T-helper 17 cell (primary cell): ENCODE measurements at places on chromosomes 16 and 17. TPM values are rescaled to one million over a fixed set of nuclear protein-coding genes. Genes with fewer than 3 reads are reported as not detected.

- no peaks in the 10 kb centered on the region for H3K36me3 ChIP-seq
Observed at GRCh38 chr16:57141822-57142631, 43.8 kb downstream of the PSME3IP1 start.

DNA sequence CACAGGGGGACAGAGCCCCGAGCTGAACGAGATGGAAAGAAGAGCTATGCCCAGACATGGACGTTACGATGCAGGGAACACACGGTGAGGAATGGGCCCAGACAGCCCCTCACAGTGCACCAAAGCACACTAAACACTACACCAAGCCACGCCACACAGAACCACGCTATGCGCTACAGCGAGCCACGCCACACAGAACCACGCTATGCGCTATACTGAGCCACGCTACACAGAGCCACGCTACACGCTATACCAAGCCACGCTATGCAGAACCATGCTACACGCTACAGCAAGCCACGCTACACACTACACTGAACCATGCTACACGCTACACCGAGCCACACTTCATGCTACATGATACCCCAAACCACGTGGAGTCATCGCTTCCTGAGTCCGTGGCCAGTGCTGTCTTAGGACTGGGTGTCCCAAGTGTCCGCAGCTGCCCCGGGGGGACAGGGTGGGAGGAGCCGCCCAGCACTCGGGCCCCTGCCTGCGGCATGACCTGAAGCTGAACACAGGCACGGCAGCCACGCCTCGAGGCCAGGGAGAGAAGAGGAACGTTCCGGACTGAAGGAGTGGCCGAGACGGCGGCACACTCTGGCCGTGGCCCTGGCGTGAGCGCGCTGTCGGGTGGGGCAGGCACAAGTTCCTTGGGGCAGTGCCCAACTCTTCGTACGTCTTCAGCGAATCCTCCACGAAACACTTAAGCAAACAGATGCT, 61.3 kb downstream of the LMF1 start:
- H3K27ac ChIP-seq, result no peak overlapping the region
- H3K27me3 ChIP-seq, result no peaks in the 10 kb centered on the region
- DNase-seq, result no peak
- peaks cover 7% of the 10 kb centered on the region for H3K4me1 ChIP-seq
- H3K4me3 ChIP-seq, result no peak overlapping the region
- peaks cover 2% of the 10 kb centered on the region for H3K36me3 ChIP-seq

DNA sequence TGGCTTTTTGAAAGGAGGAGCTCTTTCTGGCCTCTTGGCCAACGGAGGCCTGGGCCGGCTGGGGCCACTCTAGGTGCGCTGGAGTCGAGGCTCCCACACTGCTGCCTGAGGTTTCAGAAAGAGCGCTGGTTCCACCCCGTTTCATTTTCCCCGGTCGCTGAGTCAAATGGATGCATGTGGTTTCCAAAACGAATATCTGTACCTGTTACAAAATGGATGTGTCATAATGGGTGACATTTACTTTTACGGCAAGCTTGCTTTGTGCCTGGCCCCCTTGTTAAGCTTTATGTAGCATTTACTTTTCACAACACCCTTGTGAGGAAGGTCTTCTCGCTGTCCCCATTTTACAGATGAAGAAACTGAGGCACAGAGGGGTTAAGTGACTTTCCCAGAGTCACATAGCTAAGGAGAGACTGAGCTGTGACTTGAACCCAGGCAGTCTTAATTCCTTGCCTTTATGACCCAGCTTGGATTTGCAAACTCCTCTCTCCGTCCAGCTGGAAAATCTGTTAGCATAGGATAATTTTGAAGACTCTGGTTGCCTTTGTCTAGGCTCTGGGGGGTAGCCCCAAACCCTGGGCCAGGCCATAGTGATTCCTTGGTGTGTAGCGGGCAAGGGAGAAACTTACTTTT, 10.6 kb downstream of the KSR1 start:
- peaks cover 58% of the 10 kb centered on the region for H3K4me1 ChIP-seq
- H3K27me3 ChIP-seq, result no peaks in the 10 kb centered on the region
- H3K27ac ChIP-seq, result peak overlapping the region; percentile 90
- no peaks in the 10 kb centered on the region for H3K36me3 ChIP-seq

DNA sequence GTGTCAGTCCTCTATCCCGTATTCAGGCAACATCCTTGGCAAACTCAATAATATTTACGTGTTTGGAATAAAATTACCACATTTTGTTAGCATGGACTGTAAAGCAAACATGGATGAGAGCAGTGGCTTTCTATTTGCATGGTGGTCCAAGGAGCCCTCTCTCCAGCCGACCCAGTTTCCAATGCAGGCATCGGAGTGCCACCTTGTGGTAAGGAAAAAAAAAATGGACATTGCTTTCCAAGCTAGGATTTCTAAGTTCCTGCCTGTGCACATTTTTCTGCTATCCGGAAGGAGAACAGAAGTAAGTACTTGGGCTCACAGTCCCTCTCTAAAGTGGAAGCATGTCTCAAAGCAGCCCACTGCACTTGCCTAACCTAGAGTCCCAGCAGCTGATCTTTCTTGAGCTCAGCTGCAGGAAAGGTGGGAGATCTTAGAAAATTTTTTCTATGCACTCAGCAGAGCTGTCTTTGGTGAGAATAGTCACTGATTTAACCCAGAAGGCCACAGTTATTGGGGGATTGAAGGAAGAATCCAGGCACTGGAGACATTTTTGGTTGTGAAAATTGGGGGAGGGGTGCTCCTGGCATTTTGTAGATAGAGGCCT, 46.0 kb upstream of the ERCC4 start:
- H3K4me3 ChIP-seq, result no peak overlapping the region
- peaks cover 46% of the 10 kb centered on the region for H3K27me3 ChIP-seq
- no peak for DNase-seq
- H3K27ac ChIP-seq, result no peak overlapping the region
- H3K36me3 ChIP-seq, result peaks cover 3% of the 10 kb centered on the region

Gene C17orf113
- 0.85 TPM for total RNA-seq

Gene KRTAP16-1
- 0.34 TPM for total RNA-seq

Gene BFAR
- total RNA-seq, result 41.6 TPM

Gene NPW
- total RNA-seq, result 2.0 TPM

Gene ZP2
- total RNA-seq, result not detected
